Activated T-cell treated with anti-CD3 and anti-CD28 coated beads, Interleukin-2, amount 50 U/mL, for 1 hour (primary cell): ENCODE measurements at places on chromosomes 7 and 10.

DNA sequence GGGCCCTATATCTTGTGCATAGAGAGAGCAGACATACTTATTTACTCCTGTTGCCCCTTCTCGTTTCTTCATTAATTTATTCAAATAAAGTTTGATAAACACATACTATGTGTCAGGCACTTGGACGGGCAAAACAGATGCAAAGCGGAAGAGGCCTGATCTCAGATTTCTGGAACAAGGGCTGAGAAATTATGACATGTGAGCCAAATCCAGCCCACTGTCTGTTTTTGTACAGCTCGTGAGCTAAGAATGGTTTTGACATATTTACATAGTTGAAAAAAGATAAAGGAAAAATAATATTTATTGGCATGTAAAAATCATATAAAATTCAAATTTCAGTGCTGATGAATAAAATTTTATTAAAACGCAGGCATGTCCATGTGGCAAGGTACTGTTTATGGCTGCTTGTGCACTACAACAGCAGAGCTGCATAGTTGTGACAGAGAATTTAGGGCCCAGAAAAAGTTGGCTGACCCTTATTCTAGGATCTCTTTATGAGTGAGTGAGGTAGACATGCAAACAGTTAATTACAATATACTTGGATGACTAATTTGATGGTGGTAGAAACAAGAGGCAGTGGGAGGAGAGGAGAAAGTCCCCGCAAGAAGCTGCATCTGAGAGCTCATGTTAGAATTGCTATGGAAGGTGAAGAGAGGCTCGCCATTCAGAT, 68.1 kb upstream of the ITPRID1 start:
- no peak for DNase-seq

- no peak for DNase-seq
These were observed 195.9 kb upstream of the LYZL2 start for GRCh38 chr10:30825495-30825894.

DNA sequence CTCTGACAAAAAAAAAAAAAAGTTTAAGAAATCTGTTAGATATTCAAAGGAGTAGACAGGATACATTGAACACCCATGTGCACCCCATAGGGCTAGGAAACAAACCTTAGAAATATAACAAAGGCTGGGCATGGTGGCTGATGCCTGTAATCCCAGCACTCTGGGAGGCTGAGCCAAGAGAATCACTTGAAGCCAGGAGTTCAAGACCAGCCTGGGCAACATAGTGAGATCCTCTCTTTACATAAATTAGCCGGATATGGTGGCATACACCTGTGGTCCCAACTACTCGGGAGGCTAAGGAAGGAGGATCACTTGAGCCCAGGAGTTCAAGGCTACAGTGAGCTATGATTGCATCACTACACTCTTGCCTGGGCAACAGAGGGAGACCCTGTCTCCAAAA, 15.3 kb downstream of the CLIP2 start:
- DNase-seq: no peak

GRCh38 chr10:28661035-28661434, 16.3 kb upstream of the BAMBI start:
- DNase-seq: no peak

DNA sequence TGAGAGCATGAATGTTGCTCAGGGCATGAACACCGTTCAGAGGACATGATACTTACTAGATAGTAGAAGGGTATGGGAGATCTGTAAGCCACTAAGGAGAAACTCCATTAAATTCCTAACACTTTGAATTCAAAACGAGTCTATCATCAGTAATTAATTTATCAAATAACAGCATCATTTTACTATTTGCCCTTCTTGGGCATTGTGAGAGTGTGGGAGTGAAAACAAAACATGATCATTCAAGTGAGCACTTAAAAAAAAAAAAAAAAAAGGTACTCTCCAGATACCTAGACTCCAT, 20.5 kb upstream of the ASB15 start:
- no peak for DNase-seq

DNA sequence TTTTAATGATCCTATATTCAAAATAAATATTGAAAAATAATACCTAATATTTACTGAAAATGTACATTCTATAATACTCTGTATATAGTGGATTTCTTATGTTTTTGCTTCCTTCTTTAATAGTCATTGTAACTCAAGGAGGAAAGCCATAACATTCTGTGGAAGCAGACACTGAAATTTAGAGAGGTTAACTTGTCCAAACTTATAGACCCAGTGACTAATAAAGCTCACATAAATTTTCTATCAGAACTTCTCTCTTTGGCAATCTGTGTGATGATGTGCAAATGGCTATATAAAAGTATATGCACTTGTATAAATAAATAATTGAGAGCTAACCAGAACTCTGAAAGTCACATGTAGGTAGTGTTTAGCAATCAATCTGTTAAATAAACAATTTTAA, 26.1 kb downstream of the GNAT3 start:
- DNase-seq: no peak

DNA sequence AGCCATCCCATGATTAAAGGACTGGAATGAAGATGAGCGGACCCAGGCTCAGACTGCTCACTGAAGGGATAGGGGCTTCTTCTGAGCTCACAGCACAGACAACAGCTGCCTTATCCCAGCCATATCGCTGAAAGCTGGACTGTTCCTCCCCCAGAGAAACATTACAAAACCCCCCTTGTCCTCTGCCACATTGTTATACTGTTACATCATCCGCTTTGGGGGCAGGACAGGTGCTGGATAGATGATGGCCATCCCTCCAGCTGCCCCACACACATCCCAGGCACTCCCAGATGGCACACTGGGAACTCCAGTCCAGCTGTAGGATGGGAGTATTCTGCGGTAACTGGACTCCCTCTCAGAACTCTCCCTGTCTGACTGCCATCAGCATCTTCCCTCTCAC, 58.7 kb upstream of the BTRC start:
- DNase-seq: no peak

- no peak for DNase-seq
These were observed 357.1 kb downstream of the MAGI2 start for GRCh38 chr7:79096361-79096805.

GRCh38 chr7:98222533-98223195, 11.4 kb downstream of the BHLHA15 start:
- DNase-seq: no peak

GRCh38 chr10:132257271-132257670, 50.5 kb downstream of the STK32C start:
- DNase-seq: no peak
